ENCODE measurements at places on chromosomes 2 and 18.

DNA sequence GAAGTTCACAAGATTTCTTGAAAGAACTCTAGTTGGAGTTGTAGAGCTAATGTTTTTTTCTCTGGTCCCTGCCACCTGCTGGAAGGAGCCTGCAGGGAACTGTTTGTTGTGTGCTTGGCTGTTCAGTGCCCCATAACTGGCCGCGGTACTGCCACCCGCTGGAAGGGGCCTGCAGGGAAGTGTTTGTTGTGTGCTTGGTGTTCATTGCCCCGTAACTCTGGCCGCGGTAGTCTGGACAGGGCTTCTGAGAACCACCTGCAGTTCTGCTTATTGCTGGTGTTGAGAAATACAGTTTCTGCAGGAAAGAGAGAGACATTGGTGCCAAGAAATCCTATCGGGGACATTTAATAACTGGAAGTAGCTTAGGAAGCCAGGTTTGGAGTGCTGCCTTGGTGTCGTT, 58.1 kb downstream of the AGAP1 start:
- DNase-seq: no peak

DNA sequence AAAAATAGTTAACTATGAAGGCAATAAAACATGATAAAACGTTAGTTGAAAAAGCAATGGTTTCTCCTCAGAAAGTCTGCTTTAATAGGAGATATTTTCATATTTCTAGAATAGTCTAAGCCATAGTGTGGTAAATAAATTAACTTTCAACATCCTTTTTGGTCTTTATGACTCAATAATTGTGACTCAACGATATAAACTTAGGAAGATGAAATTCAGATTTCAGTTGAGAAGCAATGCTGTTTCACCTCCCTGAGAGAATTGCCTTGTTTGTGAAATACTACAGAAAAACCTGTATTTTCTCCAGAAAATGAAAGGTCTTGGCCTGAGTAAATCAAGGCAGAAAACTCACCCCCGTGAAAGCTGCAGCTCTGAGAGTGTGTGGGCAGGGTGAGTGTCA, 166.9 kb downstream of the ETAA1 start:
- no peak for DNase-seq

DNA sequence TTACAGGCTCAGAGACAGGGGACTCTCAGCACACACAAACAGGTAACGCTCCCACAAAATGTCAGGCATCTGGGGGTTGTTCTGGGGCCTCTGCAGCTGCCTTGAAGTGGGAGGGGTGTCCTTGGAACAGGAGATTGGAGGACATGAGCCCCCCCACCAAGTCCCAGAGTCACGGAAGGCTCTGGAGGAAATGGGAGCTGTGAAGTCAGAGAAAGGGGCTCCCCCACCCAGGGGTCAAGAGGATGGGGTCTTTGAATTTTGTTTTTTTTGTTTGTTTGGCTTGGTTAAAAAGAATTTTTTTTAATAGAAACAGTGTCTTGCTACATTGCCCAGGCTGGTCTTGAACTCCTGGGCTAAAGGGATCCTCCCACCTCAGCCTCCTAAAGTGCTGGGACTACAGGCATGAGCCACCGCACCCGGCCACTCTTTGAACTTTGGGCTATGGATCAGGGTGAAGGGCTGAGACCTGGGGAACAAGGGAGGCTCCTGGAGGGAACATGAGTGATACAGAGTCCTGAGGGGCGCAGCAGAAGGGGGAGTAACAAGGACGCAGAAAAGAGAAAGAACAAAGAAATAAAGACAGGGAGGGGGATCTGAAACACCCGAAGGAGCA, 46.8 kb downstream of the TNS1 start:
- no peak for DNase-seq

GRCh38 chr2:195535911-195536522, 121.0 kb upstream of the SLC39A10 start:
- peak; percentile 78 for DNase-seq

DNA sequence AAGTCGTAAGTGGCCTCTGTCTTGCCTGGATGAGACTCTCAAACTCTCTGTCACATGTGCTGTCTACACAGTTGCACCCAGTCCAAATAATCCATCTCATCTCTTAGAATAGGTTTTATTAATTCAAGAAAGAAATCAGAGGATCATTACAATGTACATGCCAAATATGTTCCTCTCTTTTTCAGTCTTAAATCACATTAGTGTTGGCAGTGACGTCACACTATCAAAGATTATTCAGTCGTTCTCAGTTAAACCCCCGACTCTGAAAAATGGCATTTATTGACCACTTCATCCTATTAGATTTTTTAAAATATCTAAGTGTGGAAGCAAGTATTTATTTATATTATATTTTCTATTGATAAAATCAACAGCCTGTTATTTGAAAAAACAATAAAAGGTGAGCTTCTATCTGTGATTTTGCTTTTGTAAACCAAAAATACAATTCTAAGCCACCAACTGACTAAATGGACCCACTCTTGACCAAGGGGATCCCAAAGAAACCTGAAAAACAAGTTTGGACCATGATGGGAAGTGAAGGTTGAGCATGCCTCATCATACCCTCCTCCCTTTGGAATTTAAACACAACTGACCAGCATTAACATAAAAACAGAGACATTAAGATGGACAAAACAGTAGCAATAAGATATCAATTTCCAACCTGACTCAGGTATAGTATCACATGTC, 1894.4 kb upstream of the LRRTM1 start:
- DNase-seq: no peak

GRCh38 chr2:175575346-175576258, 394.1 kb upstream of the ATP5MC3 start:
- DNase-seq: peak; percentile 57

DNA sequence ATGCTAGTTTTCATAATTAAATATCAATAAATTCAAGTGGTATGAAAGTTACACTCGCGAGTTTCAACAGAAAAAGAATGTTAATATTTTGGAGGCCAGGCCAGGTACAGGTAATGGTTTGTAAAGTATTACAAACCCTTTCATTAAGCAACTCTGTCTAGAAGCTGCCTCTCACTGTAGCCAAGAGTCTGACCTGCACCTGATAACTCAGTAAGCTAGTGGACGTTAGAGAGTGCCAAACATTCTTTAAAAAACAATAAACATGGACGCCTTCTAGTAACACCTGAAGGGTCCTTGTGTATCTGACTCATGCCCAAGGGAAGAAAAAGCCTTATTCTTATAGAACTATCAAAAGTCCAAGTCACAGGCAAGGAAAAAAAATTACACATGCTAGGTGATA, 70.2 kb downstream of the MBD2 start:
- DNase-seq: no peak

GRCh38 chr2:38073211-38074057, 2.5 kb downstream of the CYP1B1 start:
- DNase-seq: no peak

GRCh38 chr2:61090386-61090921, 24.8 kb downstream of the SANBR start:
- no peak for DNase-seq

GRCh38 chr2:122203523-122203922, 448.1 kb downstream of the TSN start:
- DNase-seq: no peak

- no peak for DNase-seq
These were observed 208.4 kb downstream of the FIGN start for GRCh38 chr2:163527381-163527780.

Data from CD8-positive, alpha-beta T cell (primary cell).